ENCODE measurements at places on chromosomes 7 and 10.

- DNase-seq = peak; percentile 96
These were observed 234.6 kb downstream of the DIP2C start for GRCh38 chr10:454860-455259.

DNA sequence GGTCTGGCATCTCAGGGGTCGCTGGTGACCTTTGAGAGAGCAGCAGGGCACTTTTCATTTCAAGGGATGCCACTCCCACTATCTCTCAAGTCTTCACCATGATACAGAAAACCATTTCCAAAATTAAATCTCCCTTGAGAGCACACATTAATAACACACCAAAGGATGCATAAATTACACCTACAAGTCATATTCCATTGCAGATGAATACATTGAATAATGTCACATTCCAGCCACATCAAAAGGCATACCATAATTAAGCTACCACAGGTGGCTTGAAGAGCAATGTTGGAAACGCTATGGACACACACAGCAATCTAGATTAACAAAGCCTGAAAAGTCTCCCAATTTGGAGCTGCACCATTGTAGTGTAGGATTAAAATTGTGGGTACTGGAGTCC lies 353.3 kb upstream of the ZMIZ1 start:
- DNase-seq = no peak

- DNase-seq = no peak
These were observed 38.1 kb upstream of the WDR11 start for GRCh38 chr10:120813085-120813484.

- DNase-seq = no peak
These were observed 2.2 kb downstream of the GSAP start for GRCh38 chr7:77413861-77414424.

Data from skeletal muscle cell (primary cell).